CD4-positive, alpha-beta T cell treated with Interleukin-12 subunit alpha and Interleukin-12 subunit beta, for 1 hour (primary cell): ENCODE measurements at places on chromosomes 2 and 18.

DNA sequence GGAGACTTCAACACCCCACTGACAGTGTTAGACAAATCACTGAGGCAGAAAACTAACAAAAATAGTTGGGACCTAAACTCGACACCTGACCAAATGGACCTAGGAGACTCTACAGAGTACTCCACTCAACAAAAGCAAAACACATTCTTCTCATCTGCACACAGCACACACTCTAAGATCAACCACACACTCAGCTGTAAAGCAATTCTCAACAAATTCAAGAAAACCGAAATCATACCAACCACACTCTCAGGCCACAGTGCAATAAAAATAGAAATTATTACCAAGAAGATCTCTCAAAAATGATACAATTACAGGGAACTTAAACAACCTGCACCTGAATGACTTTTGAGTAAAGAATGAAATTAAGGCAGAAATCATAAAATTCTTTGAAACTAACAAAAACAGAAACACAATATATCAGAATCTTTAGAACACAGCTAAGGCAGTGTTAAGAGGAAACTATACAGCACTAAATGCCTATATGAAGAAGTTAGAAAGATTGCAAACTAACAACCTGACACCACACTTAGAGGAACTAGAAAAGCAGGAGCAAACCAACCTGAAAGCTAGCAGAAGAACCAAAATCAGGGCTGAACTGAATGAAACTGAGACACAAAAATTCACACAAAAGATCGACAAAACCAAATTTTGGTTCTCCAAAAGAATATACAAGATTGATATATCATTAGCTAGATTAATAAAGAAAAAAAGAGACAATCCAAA lies 46.3 kb downstream of the RTTN start:
- no peak for DNase-seq

GRCh38 chr2:118614841-118615271 lies 232.6 kb downstream of the EN1 start:
- DNase-seq = no peak

- DNase-seq = no peak
Observed at GRCh38 chr2:169781249-169782013, 17.2 kb upstream of the SSB start.

DNA sequence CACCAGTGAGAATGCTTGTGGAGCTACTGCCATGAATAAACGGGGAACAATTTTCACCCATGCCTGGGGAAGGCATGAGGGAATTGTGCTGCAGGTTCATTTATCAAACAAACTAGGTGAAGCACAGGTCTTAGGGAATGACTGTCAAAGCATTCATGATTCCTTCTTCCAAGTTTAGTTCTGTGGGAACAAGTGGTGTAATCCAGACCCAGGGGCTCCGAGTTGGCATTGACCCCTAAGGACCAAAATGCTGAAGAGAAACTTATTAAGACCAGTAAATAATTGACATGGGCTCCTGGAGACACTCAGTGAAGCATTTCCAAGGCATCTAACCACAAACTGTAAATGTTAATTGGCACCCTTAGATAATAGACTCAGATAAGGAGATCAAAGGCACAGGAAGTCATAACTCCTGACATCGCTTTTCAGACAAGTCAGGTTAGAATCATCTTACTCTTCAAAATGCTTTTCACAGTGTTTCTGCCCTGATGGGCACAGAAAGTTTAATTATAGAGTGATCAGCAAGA lies 96.9 kb downstream of the SPP2 start:
- peak; percentile 70 for DNase-seq

DNA sequence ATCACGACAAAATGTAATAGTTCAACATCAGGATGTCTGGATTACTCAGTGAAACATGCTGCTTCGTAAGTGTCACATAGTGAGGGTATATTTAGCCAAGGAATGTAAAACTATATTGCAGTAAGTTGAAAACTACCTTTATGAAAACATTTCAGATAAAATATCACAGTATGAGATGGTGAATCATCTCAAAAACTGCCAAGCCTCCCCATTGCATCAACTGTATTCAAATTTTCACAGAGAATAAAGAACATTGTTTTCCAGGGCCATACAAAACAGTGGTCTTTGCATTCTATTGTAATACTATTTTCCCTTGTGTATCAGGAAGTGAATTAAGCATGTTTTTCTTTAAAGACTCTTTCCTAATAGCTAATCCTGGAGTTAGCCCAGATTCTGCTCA lies 47.6 kb upstream of the MSTN start:
- no peak for DNase-seq

- DNase-seq = peak; percentile 36
Observed at GRCh38 chr2:31318361-31319336, 84.7 kb downstream of the EHD3 start.

GRCh38 chr2:196980473-196980872 lies 54.0 kb upstream of the PGAP1 start:
- DNase-seq = no peak

DNA sequence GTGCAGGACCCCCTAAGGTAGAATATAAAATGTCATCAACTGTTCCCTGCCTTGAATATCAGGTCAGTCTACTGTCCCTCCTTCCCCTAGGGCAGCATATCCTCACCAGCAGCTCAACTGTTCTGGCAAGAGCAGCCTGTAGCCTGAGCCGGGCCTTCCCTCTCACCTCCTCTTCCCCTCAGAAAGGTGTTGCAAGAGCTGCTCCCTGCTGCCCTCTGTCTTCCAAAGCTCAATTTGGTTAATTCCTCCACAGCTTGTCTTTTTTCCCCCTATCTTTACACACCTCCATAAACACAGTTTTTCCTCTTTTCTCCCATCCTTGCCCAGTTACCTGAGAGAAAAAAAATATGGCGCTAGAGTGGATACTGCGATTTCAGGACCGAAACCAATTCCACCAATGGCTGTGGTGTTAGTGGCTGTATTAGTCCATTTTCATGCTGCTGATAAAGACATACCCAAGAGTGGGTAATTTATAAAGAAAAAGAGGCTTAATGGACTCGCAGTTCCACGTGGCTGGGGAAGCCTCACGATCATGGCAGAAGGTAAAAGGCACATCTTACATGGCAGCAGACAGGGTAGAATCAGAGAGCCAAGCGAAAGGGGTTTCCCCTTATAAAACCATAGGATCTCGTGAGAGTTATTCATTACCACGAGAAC lies 184.7 kb downstream of the MREG start:
- DNase-seq = peak; percentile 27

DNA sequence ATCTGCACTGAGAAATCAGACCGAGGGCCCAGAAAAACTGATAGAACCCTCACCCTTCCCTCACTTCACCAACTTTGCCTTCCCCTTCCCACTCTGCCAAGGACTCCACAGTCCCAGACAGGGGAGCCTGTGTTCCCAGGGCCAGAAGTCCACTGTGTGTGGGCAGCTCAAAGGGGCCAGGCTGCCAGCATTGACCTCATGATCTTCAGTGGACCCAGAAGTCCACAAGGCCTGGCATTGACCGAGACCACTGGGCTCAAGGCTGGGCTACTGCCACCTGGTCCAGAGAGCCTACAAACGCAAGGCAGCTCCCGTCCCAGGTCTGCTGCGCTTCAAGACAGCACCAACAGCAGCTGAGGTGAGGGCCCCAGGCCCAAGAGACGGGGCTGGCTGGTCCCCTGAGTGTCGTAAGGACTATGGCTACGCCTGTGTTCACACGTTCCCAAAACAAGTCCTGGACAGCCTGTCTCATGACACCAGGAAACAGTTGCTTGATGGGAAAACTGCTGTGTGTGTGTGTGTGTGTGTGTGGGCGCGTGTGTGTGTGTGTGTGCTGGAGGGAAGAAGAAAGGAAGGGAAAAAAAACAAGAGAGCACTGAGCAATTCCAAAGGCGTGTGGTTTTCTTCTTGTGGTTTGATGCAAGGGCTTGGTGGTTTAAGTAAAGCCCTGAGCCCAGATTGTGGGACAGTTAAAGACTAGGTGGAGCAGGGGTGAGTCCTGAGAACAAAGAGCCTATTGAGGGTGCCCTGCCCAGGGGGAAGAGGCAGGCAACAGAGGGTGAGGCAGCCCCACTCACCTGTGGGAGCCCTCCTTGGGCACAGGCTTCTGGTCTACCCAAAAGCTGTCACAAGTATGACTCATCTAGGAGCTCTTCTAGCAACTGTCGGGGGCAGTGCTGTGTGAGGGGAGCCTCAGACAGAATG lies 46.6 kb upstream of the ZBTB7C start:
- DNase-seq = peak; percentile 58

GRCh38 chr2:76953733-76954347 lies 568.3 kb downstream of the LRRTM4 start:
- DNase-seq = no peak

- no peak for DNase-seq
Observed at GRCh38 chr18:78630981-78631510, 348.6 kb upstream of the SALL3 start.

- no peak for DNase-seq
Observed at GRCh38 chr2:177830881-177831386, 241.6 kb downstream of the PDE11A start.

- DNase-seq = no peak
Observed at GRCh38 chr18:12679183-12679786, 21.4 kb upstream of the SPIRE1 start.

DNA sequence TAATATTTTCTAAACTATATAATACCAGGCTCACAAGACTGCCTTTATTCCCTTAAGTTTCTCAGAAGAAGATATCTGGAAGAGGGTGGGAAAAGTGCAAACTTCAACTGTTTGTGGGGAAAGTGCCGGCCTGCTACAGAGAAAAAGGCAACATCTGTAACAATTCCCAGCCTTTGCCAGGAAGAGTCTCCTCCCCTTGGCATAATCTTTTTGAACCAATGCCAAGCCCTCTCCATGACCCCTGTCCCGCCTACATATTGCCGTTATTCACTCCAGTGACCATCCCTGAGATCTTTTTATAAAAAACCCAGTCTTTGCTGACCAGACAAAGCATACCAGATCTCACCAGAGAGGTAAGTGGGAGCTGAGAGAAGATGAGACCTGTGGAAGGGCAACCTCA lies at the start of gene REG3G:
REG3G (plus strand) TSS at position 282 of the 400 bp plus-strand sequence. CDS start 392 bp downstream, outside the sequence.
- DNase-seq = no peak

DNA sequence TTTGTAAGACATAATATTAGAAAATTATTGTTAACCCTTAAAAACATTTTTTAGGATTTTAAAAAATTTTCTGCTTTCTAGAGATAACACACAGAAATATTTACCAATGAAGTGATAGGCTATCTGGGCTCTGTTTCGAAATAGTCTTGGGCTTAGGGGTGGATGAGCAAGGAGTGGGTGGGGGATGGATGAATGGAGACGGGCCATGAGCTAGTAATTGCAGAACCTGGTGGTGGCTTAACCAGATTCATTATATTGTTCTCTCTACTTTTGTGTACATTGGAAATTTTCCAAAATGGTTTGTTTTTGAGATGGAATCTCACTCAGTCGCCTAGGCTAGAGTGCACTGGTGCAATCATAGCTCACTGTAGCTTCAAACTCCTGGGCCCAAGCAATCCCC lies 89.6 kb downstream of the TCF7L1 start:
- DNase-seq = no peak

- no peak for DNase-seq
Observed at GRCh38 chr2:3434654-3435053, 55.2 kb downstream of the TRAPPC12 start.

- DNase-seq = no peak
Observed at GRCh38 chr2:53818854-53819435, 32.1 kb downstream of the ERLEC1 start.

GRCh38 chr18:48754993-48755473 lies 195.7 kb downstream of the SMAD7 start:
- DNase-seq = no peak

DNA sequence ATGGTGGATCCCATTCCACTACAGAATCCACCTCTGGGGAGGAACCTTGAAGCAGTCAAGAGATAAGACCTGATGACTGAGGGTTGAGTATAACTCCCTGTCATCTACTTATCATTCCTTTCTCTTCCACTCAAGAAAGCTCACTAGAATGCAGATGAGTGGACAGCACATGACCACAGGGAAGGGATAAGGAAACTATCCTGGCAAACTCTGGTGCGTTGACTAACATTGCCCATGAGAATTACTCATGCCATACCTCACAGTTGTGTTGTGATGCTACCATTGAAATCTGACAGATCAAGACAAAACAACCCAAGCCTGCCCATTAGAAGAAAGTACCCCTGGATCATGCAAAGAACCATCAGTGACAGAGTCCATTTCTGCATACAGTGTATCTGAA lies 26.5 kb downstream of the SLC16A14 start:
- no peak for DNase-seq

GRCh38 chr18:45660746-45661145 lies 45.5 kb downstream of the SLC14A2 start:
- no peak for DNase-seq

DNA sequence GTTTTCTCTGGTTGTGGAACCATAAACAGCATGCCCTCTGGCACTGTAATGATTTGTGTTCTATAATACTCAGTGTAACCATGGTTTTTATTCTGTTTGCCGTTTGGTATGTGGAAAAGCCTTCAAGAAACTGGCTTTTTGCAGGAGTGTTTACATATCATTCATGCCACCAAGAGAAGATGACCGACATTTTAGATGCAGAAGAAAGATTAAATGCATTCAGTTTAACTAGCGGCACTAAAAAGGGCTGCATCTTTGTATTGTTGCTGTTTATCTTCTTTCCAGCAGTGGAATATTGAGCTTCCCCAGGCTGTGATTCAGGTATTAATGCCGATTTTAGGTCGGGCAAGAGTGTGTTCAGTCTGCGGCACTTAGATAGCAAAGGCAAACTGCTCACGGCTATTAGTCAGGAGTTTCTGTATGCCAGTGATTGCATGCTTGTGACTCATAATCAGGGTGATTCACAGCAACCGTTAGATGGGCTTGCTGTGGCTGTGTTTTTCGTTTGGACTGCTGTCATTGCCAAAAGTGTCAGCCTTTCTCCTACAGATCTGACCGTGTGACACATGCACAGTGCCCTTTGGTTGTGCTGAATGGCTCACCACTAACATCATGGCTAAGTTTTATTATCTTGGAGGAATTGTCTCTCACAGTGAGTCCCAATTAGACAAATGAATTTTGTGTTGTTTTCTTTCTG lies 479.7 kb downstream of the PARD3B start:
- peak; percentile 3 for DNase-seq

DNA sequence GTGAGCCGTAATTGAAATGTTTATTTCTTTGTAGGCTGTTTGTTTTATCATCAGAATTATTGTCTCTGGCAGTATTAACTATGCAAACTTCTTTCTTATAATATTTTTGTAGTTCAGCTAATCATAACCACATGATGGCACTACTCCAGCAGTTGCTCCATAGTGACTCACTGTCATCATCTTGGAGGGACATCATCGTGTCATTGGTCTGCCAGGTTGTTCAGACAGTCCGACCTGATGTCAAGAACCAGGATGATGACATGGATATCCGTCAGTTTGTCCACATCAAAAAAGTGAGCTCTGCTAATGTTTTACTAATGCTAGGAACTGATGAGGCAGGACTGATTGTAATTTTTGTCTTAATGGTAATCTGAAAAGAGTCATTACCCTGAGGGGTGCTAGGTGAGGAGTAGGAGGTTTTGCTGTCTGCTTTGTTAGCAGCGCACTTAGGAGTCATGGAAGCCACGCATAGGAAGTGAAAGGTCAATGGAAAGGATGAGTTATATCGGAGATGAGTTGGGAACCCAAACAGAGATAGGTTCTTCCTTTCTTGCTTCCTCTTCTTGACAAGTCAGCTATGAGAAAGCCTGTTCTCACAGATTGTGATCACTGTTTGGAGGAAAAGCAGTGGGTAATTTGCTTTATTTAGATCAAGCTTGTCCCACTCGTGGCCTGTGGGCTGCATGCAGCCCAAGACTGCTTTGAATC lies 49.2 kb downstream of the PIKFYVE start:
- DNase-seq = no peak

- DNase-seq = no peak
Observed at GRCh38 chr18:58098706-58099105, 54.7 kb downstream of the NEDD4L start.

- DNase-seq = no peak
Observed at GRCh38 chr2:33204945-33205344, 258.2 kb downstream of the LTBP1 start.
